ENCODE measurements at places on chromosomes 5 and 9.

DNA sequence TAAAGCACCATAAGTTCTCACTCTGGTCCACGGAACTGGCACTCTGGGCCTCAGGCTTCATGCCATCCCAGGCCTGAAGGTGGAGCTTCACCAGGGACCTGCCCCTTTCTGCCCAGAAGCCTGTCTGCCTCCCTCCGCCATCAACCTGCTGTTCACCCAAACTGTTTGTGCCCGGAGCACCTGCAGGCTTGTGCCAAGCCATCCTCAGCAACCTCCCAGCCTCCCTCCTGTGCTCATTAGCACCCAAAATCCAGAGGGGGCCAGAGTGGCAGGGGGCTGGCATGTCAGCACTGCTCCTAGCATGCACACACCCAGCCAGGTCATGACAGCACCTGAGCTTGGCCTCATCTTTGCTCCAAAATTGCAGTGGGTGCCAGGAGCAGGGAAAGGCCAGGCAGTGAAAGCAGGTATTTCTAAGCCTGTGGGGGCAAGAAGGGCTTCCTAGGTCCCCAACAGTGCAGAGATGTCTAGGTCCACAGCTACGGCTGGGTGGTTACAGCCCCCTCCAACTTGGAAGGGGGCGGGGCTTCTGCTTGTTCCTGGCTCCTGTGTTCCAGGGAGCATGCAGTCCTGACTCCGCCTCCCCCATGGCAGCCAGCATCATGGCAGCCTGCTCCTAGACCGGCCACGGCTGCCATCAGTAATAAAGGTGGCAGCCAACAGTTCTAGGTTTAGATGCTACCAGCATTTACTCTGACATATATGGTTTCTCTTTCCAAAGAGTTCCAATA, 85.1 kb downstream of the GIN1 start:
- DNase-seq, result no peak

DNA sequence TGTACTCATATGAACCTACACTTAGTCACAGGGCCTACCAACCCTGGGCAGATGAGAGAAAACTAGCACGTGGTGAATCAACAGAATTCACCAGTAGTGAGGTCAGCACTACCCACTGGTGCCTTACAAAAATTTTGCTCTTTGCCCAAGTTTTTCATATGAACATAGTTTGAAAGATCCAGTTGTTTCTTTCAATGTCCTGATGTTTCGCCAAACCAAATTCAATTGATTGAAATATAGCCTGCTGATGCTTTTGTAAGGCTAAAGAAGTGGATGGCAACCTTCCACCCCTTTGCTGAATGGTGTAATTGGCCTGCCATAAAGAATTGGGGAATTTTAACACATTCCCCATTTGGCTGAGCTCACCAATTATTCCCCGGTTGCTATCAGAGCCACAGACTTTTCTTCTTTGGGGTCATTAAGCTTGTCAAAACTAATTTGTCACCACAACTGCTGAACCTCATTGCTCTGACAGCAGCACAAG, 339.2 kb downstream of the GLIS3 start:
- DNase-seq, result no peak

DNA sequence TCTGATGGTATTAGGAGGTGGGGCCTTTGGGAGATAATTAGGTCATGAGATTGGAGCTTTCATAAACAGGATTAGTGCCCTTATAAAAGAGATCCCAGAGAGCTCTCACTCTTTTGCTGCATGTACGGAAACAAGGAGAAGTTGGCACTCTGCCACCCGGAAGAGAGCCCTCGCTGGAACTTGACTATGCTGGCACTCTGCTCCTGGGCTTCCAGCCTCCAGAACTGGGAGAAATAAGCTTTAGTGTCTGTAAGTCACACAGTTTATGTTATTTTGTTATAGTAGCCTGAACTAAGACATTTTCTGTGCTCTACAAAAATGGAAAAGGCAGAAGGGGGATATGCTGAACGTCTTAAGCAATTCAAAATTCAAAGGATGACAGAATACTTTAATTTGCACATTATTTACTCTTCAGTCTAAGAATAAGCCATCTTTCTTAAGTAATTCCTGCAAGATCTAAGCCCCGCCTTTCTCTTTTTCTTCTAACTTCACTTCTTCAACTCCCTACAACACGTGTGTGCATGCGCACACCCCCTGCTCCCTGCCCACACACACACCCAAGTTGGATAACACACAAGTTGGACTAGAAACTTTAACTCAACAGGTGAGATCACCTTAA, 17.3 kb downstream of the NFIB start:
- no peak for DNase-seq

DNA sequence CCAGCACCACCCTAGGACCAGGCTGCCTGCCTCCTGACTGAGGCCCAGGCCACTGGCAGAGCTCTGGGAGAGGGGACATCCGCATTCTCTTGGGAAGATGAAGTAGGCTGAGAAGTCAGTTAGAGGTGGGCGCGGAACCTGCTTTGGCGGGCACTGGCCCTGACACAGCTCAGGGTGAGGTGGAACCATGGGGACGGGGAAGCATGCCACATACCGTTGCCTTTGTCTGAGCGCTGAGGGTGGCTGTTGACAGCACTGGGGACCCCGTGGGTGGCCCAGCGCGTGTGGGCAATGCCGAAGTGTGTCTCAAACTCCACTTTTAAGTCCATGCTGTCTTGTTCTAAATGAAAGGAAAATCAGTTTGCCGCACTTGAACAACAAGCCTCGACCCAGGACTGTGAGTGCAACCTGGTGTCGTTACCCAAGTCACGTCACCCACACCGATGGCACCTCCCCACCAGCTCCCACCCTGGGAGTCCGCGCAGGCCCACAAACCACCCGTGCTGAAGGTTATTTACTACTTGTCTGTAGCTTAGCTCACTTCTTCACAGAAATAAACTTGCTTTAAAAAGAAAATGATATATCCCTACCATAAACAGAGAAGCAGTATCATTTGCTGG, 17.4 kb downstream of the GFPT2 start:
- DNase-seq, result no peak

- no peak for DNase-seq
Observed at GRCh38 chr5:55763746-55764420, 26.0 kb downstream of the DDX4 start.

GRCh38 chr5:57531333-57531732, 48.7 kb upstream of the ACTBL2 start:
- DNase-seq, result no peak

GRCh38 chr5:68268101-68268851, 52.7 kb downstream of the PIK3R1 start:
- DNase-seq, result no peak

- DNase-seq, result no peak
Observed at GRCh38 chr9:87479801-87480201, 17.9 kb upstream of the DAPK1 start.
